ENCODE measurements at places on chromosomes 6 and 20.
A peak's percentile ranks its signal among the peaks of the same experiment; 100 is the strongest.

- DNase-seq, result no peak
These were observed 700.7 kb downstream of the PRKN start for GRCh38 chr6:162026843-162027242.

GRCh38 chr6:97189767-97190166, 93.2 kb downstream of the MMS22L start:
- no peak for DNase-seq

DNA sequence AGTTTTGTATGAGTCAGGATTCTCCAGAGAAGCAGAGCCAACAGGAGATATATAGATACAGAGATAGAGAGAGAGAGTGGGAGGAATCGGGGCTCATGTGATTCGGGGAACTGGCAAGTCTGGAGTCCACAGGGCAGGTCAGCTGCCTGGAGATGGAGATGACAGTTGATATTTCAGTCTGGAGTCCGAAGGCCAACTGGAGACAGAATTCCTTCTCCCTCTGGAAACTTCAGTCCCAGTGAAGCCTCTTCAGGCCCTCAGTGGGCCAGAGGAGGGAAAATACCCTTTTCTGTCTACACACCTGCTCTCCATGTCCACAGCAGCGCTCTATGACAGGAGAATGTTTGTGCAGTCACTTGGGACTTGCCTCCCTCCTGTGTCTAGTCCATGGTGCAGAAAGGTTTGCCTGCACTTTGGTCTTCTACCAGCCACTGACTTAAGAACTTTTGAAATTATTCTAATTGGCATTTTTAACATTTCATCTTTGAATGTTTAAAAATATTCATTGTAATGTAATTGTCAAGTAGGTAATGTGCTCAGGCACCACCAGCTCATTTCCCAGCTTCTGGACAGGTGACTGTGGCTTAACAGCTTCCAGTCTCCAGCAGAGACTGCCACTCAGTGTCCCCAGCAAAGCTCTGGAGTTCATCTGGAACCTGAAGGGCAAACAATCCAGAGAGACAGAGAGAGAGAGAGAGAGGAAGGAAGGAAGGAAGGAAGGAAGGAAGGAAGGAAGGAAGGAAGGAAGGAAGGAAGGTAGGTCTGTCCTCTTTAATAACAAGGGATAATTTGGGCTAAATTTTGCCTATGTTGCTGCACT, 43.8 kb upstream of the AFDN start:
- no peak for DNase-seq

- DNase-seq, result no peak
These were observed 56.4 kb downstream of the NRN1 start for GRCh38 chr6:5950361-5950785.

GRCh38 chr20:57648878-57649616, 28.8 kb upstream of the ZBP1 start:
- DNase-seq, result no peak

DNA sequence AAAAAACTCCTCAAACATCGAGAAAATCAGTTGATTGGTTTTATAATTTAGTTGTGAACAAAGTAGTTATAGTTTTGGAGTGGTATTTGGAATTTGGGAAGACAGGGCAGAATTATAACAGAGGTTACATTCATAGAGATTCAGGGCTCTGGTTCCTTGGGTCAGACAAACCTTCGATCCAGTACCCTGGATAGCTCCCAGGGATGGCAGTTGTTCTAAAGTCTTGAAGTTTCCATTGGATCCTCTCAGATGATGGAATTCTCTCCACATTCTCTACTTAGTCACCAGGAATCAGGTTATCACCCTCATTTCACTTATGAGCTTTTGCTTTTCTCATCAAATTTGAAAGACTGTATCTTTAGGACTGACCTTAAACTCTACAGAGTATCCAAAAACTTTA, 285.1 kb downstream of the CENPW start:
- DNase-seq, result no peak

- DNase-seq, result peak; percentile 33
These were observed 796 bp downstream of the SENP6 start for GRCh38 chr6:75602246-75603105.

DNA sequence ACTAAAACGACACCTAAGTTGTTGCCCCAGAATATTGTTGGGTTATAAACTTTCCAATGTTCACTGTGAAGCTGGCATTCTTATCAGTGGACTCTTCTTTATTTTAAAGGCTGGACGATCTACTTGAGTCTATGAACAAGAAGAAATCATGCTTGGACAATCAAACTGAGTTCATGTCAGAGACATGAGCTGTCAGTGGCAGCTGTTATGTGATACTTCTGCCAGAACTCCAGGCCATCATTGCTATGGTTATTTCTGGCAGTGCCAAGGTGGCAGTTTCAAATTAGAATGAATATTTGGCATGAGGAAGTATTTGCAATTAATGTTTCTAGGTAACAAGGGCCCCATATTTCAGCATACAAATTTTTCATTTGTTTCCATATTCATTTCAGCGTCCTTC, 417.3 kb downstream of the LMBRD1 start:
- no peak for DNase-seq

DNA sequence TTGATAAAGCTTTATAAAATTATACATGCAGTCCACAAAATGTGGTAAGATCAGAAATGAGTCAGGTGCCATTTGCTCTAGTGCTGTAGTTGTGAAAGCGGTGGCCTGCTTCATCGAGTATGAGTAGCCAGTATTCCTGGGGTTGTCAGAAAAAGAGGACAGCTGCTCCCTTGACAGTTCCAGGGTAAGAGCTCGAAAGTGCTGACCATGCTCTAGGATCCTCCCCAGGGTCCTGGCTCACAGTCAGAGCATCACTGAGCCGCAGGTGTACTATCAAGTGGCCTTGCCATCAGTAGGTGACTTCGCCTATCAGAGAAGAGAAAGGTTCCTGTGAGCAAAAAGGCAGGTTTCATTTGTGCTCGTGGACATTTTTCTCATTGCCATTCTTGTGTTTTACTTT, 3.6 kb downstream of the BTBD3 start:
- no peak for DNase-seq

GRCh38 chr6:36780442-36781177, 58.6 kb downstream of the CPNE5 start:
- no peak for DNase-seq

- no peak for DNase-seq
These were observed 66.7 kb upstream of the E2F3 start for GRCh38 chr6:20334962-20335361.

GRCh38 chr6:133973109-133973971, 20.3 kb downstream of the TBPL1 start:
- no peak for DNase-seq

DNA sequence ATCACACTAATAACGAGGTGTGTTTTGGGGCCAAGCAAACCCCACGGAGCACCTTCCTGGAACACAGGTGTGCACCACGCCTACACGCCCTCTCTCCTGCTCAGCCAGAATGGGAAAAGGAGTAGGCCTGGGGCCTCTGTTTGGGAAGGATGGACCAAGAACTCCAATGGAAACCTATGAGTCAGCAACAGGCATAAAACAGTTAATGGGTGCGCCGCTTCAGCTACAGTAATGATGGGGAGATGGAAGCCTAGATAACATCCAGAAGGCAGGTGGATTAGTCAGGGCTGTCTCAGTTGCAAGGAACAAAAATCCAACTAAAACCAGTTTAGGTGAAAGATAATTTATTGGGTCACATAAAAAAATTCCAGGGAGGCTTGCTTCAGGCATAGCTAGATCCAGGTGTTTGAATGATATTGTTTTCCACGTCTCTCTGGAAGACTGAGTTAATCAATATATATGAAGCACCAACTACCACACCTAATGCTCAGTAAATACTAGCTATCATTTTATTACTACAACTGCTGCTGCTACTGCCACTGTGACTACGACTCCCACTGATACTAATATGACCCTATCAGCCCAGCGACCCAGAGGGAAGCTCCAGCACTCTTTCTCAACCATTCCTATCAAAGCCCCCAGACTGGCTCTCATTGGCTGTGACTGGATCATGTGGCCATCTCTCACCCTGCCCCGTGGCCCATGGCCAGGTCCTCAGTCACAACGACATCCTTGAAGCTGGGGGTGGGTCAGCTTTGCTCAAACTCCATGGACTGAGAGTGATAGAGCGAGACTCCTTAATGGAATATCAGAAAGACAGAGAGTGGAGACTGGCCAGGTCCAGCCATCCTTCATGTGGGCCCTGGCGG, 155.2 kb upstream of the PTPN1 start:
- DNase-seq, result no peak

All from stimulated activated CD8-positive, alpha-beta memory T cell treated with anti-CD3 and anti-CD28 coated beads, Interleukin-7, amount 100 ng/mL, for 48 hours (primary cell).